ENCODE measurements at places on chromosomes 5 and 9. TPM values are rescaled to one million over a fixed set of nuclear protein-coding genes. Genes with fewer than 3 reads are reported as not detected.

DNA sequence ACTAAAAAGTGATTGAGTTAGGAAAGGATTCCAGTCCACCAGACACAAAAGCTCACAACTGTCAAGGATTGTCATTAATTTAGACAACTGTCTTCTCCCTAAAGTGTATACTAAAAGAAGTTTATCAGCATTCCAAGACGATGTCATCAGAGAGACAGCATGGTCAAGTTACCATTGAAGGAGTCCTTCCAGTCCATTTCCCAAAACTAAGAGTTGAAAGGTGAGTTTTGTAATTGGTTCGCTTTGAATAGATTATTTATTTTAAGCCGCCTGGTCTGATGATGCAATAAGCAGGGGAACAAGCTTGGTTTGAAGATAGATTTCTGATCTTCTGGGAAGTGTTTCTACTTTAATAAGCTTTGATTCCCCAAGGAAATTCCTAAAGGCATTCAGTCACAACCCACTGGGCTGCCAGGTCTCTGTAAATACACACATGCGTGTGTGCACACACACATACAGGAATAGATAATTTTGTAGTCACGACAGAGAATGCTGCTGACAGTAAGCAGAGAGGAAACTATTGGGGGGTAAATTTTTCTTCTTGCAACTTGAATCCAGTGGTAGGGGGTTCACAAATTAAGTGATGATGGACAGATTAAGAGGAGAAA lies 234.8 kb downstream of the PIK3R1 start:
- no peaks in the 10 kb centered on the region for H3K4me1 ChIP-seq
- no peak for DNase-seq
- H3K4me3 ChIP-seq, result no peak overlapping the region
- H3K27me3 ChIP-seq, result no peaks in the 10 kb centered on the region

KCNV2 gene
- not detected for polyA plus RNA-seq

- H3K4me3 ChIP-seq, result no peak overlapping the region
- H3K36me3 ChIP-seq, result no peaks in the 10 kb centered on the region
- no peaks in the 10 kb centered on the region for H3K27me3 ChIP-seq
- DNase-seq, result no peak
Measured at GRCh38 chr5:76445063-76445462, 42.0 kb downstream of the IQGAP2 start.

PCDHGB1 gene
- 0.19 TPM for polyA plus RNA-seq

GRCh38 chr5:91343916-91344315 lies 39.2 kb downstream of the ARRDC3 start:
- H3K4me1 ChIP-seq, result peaks cover 4% of the 10 kb centered on the region
- no peak overlapping the region for H3K4me3 ChIP-seq
- no peaks in the 10 kb centered on the region for H3K27me3 ChIP-seq
- no peak overlapping the region for H3K27ac ChIP-seq
- no peaks in the 10 kb centered on the region for H3K36me3 ChIP-seq
- DNase-seq, result no peak

Data from heart right ventricle (tissue), 16 donors.